Activated naive CD8-positive, alpha-beta T cell treated with anti-CD3 and anti-CD28 coated beads, Interleukin-2, amount 50 U/mL, for 16 hours (primary cell): ENCODE measurements at places on chromosomes 1 and 21.

DNA sequence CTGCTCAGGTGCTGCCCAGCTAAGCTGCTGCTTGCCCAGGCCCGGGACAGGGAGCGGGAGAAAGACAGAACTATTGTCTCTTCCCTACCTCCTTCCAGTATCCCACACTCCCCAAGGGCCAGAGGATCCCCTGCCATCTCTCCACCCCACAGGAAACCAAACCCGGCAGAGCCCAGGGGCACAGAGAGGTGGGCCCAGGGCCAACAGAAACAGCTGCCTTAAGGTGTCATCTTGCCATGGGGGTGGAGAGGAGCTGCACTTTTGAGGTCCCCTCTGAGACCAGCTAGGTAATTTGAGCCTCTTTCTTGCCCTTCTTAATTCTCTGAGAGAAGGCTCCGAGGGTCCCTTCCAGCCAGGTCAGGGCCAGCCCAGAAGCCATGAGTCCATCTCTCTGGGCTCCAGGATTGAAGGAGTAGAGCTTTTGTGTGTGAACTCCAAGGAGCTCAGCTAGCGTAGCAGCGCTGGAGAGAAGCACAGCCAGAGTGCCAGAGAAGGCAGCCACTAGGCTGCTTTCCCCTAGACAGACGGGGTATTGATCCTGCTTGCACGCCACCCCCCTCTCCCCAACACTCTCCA is 9.7 kb upstream of the GPR61 start:
- no peak for DNase-seq

DNA sequence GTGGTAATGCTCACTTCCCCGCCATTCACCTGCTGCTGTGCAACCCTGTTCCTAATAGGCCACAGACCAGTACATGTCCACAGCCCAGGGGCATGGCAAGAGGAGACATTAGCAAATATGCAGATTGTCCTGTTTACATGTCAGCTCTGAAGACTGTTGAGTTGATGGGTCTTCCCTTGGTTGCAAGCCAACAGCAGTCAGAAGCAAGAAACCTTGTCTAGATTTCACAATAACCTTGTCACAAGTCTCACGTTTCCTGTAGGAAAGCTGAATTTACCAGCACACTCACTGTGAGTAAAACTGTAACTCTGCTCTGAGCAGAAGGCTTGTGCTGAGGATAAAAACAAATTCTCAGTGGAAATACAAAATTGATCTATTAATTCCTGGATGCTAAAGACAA is 195.1 kb downstream of the HLX start:
- no peak for DNase-seq

DNA sequence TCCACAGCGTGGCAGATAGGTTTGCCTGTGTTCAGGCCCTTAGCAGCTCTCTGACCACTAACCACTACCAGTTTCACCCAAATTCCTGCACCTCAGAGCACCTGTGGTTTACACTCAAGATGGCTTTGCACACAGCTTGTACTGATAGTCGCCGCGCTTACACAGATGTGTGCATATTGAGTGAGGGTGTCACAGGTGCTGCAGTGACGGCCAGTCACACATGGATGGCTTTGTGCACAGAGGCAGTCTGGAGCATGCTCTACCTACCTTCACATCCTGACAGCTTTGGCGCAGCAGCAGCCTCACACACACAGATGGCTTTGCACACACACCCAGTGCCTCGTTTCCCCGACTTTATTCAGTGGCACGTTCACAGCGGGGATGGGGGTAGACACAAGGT is 7.5 kb downstream of the DMAP1 start:
- no peak for DNase-seq

DNA sequence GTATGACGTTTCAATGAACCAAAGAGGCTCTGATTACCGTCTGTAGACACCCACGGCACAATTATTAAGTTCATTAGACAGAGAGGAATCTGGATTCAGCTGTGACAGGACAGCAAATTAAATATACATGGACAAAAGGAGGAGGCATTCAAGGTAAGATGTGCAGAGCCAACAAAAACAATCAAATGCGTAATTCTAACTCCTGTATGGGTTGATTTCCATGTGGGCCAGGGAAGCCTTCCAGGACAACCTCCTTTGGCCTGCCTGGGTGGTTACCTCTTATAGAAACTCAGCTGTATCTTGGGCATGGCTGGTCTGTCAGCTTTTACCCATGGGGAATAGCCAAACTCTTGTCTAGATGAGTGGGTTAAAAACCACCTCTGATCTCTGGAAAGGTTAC is 43.8 kb downstream of the CCN1 start:
- no peak for DNase-seq

GRCh38 chr1:228341450-228341813 is 65.2 kb downstream of the TRIM11 start:
- DNase-seq: no peak

GRCh38 chr1:20589331-20590278 is 708 bp downstream of the CDA start:
- DNase-seq: no peak

GRCh38 chr1:45221716-45222115 is 15.3 kb upstream of the ZSWIM5 start:
- DNase-seq: no peak

GRCh38 chr1:116356673-116357072 is 16.4 kb upstream of the ATP1A1 start:
- DNase-seq: no peak

GRCh38 chr21:16424331-16424751 is 694.6 kb downstream of the USP25 start:
- DNase-seq: no peak

DNA sequence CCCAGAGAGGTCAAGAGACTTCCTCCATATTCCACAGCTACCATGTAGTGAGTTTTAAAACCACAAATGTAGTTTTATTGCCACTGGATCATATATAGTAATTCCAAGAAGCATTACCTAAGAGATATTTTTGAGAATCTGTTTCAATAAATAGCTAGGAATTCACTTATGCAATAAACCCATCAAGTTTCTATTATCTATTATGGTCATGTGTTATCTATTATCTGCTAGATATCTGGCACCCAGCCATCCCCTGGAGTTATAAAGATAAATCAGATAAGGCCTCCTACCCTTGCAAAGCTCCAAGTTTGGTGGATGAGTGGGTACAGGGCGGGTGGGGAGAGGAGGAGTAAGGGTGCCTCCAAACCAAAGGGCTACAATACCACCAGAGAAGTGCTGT is 10.3 kb upstream of the VWA5B1 start:
- DNase-seq: no peak

GRCh38 chr1:227343206-227343605 is 24.9 kb upstream of the CDC42BPA start:
- no peak for DNase-seq

- DNase-seq: no peak
Observed at GRCh38 chr1:226577401-226578180, 29.0 kb downstream of the STUM start.

GRCh38 chr1:150280138-150280707 is 2.1 kb upstream of the CIART start:
- DNase-seq: no peak

DNA sequence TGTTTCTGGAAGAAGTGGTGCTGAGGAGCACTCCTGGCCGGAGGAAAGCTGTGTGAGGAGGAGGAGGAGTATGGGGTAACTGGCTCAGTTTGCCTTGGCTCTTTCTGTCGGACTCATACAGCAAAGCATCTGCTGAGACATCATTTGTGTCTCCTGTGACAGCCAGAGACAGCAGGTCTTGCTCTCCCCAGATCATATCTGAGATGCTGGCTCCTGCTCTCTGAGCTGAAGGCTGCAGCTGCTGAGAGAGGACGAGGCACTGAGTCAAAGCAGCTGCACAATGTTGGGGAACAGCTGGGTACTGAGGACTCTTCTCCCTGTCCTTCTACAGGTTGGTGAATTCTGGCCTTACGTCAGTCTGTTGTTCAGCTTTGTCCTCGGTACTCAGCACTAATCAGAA is 14.3 kb downstream of the OR2B11 start:
- no peak for DNase-seq

DNA sequence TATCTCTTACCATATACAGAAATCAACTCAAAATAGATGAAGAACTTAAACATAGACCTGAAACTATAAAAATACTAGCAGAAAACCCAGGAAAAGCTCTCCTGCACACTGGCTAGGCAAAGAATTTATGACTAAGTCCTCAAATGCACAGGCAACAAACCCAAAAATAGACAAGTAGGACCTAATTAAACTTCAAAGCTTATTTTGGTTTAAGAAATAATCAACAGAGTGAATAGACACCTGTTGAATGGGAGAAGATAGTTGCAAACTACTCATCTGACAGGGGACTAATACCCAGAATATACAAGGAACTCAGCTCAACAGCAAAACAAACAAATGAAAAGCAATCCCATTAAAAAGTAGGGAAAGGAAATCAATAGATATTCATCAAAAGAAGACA is 40.7 kb downstream of the WARS2 start:
- no peak for DNase-seq

GRCh38 chr1:227769047-227769935 is 34.1 kb downstream of the SNAP47 start:
- DNase-seq: no peak

- no peak for DNase-seq
Observed at GRCh38 chr1:226181996-226182714, 4.4 kb downstream of the ACBD3 start.

GRCh38 chr1:31704271-31705079 is 658 bp upstream of the COL16A1 start:
- DNase-seq: no peak

DNA sequence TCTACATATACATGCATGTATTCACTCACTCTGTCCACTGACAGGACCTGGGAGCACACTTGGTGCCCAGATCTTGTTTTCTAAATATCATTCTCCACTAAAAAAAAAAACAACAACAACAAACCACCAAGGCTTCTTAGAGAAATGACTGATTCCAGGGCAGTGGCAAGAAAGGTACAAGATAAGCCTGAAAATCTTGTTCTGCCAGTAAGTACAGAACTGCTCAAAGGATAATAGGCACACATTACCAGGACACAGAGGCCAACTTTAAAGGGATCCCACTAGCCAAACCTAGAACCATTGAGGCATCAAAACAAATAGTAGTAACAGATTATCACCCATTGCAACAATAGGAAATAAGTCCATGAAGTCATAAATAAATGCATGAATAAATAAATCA is 10.7 kb downstream of the HSD11B1 start:
- DNase-seq: no peak
